ENCODE measurements at places on chromosomes 1 and 21.

- no peak for DNase-seq
Measured at GRCh38 chr1:55138823-55139222, 76.3 kb downstream of the USP24 start.

- no peak for DNase-seq
Measured at GRCh38 chr21:44780767-44781459, 20.7 kb downstream of the UBE2G2 start.

DNA sequence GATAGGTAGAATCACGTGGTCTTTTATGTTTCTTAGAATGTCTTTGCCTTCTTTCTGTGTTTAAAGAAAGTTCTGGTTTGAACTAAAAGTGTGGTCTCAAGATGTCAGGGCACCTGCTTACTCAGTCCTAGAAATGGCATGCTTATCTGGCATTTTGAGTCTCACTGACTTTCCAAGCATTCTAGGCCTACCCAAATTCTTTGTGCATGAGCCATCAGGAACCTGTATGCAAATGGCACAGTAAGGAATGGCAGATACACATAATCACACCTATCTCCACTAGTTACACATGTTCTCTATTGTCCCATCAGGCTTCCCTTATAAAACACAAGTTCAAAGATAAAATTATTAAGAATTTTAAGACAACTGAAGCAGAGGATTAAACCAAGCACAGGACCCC is 29.5 kb upstream of the CLCA4 start:
- DNase-seq, result no peak

- DNase-seq, result no peak
Measured at GRCh38 chr1:186974774-186975181, 146.0 kb downstream of the PLA2G4A start.

GRCh38 chr1:23397908-23398307 is 26.6 kb downstream of the TCEA3 start:
- DNase-seq, result no peak

GRCh38 chr21:29172282-29172681 is 41.8 kb downstream of the MAP3K7CL start:
- no peak for DNase-seq

DNA sequence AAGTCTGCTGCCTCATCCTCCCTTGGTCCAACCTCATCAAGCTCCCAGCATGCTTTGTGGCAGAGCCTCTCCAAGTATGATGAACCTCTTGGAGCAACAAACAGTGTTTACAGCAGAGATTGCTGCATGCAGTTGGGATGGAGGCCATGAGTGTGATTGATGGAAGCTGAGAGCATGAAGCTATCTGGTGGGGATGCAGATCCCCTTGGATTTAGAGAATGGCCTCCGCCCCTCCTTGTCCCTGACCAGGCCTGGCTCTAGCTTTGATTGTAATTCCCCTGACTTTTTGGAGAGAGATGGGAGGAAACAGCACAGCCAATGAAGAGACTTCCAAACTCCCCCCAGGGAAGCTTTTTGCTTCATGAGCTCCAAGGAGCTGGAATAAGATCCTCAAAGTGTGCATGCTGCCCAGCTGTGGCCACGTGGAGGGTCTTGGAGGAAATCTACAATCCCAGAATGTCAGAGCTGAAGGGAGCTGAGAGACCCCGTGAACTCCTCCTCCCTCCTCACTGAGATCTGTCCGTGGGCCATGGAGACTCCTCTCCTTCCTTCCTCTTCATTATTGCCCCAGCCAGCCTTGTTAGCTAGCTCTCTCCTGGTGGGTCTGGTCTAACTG is 165.3 kb upstream of the USP24 start:
- DNase-seq, result no peak

GRCh38 chr1:221083902-221084301 is 204.7 kb downstream of the HLX start:
- no peak for DNase-seq

- DNase-seq, result no peak
Measured at GRCh38 chr1:204123376-204123775, 28.5 kb downstream of the ETNK2 start.

DNA sequence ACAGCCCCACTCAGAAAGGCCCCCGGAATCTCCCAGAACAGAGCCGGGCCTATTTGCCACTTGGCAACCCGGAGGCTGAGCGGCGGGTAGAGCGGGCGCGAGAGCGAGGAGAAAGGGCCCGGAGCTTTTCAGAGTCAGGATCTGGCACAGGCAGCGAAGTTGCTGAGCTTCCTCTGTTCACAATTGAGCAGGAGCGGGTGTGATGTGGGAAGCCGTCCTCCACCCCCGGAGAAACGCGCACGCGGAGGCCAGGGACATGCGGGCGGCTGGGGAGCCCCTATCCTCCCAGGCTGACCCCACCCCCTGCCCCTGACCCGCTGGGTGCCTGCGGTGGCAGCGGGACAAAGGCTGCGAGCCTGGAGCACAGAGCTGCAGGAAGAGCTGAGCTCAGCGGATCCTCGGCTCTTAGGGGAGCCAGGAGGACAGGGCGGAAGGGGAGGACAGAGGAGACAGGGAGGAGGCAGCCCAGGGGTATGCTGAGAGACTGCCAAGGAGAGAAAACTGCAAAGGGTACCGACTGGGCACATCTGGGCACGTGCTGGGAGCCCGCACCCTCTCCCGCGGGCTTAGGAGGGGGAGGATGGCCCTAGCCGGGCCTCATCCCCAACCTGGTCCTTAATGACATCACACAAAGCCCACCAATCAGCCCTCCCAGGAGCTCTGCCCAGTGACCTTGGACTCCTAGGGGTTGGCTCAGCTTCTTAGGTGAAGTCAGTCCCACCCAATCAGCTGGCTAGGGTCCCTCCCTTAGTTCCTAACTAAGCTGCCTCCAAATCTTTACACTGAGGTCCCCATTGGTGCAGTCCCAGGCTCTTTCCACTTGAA is 9.3 kb downstream of the KIF21B start:
- DNase-seq, result no peak

DNA sequence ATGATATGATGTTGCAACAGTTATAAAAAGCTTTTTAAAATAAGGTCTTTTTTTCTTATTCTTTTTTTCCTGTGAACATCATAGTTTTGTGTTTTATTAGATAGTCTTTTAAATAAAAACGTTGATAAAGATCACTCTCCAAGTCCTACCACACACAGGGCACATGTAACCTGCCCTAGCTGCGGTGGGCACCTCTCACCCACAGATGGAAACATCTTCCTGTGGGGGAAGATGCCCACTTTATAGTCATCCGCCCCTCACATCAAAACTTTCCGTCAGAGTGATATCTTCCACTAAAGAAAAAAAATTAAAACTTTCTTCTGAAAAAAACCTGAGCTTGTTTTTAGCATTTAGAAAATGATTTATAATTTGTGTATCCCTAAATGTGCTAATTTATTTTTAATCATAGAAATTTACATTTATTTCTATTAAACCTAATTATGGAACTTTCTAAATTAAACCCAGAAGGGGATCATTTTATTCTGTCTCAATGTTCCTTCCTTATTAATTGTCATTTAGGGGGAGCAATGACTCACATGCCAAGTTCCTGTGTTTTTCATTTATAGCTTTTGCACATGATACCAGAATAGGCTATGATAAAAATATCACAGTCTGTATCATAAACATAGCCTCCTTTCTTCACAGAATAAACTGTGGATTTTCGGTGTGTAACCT is 24.7 kb downstream of the TNFRSF9 start:
- DNase-seq, result no peak

DNA sequence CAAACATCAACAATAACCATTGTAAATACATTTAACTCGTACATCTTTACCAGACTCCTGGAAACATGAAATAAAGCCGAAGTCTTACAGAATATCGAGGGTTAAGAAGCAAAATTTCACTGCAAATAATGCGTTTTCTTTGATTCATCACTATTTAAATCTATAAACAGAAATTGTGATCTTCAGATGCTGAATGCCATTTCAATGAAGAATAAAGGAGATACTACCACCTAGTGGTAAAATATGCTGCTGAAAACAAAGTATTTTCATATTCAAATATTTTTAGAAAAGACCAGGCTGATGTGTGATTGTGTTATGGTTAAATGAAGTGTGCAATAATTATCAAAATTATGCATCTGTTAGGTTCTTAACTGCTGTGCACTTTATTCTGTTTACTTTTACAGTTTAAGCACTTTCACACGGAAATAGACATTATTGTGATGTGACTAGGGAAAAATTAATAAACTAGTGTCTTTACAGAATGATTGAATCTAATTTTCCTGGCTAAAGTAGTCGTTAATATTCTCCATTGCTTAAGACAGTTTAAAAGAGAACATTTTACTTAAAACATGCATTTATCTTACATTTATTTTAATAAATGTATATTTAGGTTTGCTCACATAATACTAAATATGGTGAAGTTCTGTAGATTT is 1093.1 kb downstream of the MRPL39 start:
- no peak for DNase-seq

DNA sequence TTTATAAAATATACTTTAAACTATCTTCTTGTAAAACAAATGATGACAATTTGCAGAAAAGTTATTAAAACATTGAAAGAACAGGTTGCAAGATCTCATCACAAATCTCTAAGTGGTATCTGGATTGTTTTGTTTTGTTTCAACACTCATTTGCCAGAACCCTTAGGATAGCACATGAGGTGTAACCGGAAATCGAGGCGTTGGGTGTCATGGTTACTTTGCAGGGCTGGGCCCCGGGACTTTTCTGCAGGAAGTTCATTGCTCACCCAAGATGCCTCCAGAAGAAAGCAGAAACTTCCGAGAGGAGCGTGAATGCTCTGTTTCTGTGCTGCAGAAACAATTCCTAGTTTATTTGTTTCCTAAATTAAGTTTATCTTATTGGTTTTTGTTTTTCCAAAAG is 2.5 kb downstream of the DISC1 start:
- DNase-seq, result no peak

- DNase-seq, result no peak
Measured at GRCh38 chr1:77193951-77194350, 25.3 kb downstream of the PIGK start.

GRCh38 chr1:78839704-78840277 is 166.7 kb downstream of the ADGRL4 start:
- DNase-seq, result peak; percentile 20

DNA sequence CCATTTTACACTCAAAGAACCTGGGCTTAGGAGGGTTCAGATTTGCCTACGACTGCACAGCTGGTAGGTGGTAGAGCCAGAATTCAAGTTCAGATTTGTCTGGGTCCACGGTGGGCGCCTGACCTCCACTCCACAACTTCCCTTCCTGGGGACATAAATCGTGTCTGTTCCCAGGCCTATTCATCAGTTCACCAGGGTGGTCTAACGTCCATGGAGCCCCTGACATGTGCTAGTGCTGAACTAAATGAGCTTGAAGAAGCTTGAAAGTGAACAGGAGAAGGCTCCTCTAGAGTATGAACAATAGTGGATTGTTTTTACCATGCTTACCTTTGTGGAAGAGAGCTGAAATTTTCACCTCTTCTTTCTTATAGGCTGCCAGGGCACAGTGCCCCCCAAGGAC is 32.5 kb upstream of the KIF1B start:
- no peak for DNase-seq

DNA sequence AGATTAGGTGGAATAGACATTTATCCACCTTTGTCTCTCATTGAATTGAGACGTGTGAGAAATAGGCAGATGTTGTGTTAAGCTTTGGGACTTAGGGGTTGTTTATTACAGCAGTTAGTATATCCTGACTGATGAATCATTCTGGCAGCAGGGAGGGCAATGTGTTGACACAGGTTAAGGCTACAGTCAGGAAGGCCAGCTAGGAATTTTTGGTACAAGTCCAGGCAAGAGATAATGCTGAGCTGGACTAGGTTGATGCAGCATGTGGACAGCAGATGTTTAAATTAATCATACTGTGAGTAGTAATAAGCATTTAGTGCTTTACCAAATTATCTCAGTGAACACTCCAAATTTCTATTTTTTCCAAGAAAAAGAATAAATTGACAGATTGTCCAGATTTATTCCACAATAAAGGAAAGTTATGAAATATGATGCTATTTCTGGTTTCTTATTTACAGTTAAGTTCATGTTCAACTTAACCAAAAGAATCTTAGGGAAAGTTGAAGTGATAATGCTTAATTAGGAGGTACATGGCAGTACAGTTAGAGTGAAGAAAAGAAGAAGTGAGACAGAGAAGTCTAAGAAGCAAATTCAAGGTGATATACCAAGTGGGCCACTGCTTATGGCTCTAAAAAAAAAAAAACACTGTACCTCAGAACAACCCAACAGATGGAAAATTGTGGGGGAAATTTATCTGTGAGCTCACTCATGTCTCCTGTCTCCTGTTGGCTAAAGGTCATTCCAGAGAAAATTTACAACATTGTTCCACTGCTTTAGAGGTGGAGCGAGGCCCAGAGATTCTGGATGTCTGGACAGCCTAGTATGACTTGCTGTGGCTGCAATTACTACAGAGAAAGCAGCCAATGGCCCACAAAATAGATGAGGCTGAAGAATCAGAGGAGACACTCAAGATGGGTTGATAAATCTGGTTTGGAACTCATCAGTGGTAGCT is 102.7 kb upstream of the C21orf91 start:
- no peak for DNase-seq

DNA sequence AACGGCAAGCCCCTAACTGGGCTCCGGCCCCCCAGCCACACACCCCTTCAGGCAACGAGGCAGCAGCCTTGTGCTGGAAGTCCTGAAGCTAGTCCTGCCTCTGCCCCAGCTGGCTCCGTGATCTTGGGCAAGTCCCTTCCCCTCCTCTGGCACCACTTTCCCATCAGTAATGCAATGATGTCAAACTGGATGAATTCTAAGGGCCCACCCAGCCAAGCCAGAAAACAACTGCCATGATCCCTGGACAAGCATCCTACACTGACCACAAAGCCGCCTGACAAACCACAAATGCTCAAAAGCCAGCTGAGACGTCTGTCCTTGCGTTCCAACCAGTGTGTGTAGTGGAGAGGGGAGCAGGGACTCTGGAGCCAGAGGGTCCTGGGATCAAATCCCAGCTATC is 26.8 kb downstream of the IFFO2 start:
- DNase-seq, result no peak

DNA sequence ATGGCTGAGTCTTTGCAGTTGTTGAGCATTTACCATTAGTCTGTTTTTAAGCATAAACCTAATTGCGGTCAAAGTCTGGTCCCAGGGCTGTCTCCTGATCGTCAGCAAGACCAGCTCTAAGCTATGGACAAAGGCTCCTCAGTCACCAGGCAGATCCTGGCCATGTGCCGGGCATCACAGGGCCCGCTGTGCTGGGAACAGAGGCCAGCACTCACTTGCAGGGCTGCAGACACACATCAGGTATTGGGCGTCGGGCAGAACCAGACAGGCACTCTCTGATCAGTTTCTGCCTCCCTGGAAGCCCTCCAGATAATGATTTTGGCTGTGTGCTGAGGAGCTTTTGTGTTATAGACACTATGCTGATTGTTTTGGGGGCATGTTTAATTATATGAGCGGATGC is 26.6 kb downstream of the TMEM51 start:
- DNase-seq, result peak; percentile 9

- no peak for DNase-seq
Measured at GRCh38 chr1:55362558-55362957, 147.4 kb upstream of the USP24 start.

DNA sequence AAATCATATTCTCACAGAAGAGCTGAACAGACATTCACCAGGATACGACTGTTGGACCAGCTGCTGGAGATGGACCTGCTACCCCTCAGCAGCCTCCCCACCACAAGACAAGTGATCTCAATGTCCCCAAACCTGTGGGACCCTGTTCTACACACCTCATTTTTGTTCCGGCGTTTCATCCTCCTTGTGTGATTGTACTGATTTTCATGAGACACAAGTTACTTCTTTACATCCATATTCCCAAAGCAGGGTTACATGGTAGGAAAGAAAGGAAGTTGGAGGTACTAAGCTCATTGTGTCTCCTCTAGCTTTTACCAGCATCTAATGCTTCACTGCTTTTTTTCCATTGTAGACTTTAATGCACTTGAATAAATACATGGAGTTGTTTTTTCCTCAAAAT is 8.7 kb downstream of the ADAMTS1 start:
- no peak for DNase-seq

Data from right kidney (tissue), 9 donors.